ENCODE measurements at places on chromosomes 3 and 15.

DNA sequence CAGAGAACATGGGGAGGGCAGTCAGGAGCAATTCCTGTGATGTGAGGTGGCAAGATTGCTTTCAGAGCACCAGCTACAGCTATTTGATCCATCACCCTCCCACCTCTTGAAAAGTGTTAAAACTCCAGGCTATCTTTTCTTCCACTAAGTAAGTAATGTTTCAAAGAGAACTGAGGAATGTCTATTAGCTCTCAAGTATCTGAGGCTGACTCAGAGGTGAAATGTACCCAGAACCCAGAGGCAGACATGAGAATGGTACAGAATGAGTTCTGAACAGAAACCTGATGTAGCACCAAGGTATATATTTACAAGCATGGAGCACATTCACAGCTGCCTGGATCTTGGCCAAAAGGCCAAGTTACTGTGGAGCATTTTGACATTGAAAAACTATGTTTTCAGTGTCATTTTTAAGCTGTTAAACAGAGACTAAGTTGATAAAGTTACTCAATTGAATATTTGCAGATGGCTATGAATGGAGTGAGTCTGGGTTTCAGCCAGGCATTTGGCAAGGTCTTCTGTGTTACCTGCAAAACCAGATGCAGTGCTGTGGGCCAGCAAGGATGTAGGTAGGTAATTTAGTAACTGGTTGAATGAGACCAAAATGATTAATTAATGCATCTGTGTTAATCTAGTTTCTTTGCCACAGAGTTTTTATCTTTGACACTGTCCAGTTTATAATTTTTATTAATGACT is 227.7 kb upstream of the CD96 start:
- no peak for DNase-seq

GRCh38 chr3:141625506-141625905 is 112.6 kb upstream of the RNF7 start:
- DNase-seq, result no peak

DNA sequence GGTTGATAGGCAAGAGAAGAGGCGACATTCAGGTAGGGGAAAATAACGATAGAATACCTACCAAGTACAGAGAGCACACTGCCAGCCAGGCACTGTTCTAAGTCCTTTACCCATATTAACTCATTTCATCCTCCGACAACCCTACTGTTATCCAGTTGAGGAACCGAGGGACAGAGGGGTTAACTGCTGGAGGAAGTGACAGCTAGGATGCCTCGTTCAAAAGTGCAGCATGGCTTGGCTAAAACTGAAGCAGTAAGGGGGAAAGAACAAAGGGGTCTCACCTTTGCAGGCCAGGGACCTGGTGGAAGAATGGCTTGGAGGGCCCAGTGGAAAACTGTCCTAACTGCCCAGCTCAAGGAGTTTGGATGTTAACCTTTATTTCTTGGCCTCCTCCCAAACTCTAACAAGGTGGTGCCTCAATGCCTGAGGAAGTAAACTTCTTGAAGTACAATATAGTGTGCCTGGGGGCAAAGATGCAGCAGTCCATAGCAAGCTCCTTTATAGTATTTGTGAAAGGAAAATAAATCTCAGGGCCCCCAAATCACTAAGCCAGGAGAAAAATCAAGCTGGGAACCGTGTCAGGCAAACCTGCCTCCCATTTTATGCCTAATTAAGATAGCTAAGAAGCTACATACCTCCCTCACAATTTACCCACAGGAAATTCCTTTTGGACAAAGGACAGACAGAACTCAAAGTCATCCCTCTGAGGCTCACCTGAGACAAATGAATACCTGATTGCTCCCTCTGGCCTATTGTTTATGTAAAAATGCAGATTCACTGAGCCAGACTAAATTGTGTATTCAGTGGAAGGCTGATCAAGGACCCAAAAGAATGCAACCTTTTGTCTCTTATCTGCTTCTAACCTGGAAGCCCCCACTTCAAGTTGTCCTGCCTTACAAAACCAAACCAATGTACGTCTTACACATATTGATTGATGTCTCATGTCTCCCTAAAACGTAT is 1.6 kb upstream of the ITGB5 start:
- no peak for DNase-seq

GRCh38 chr3:12157026-12157425 is 1.7 kb downstream of the TIMP4 start:
- DNase-seq, result no peak

- no peak for DNase-seq
These were observed 5.8 kb downstream of the TLE3 start for GRCh38 chr15:70091726-70092463.

GRCh38 chr3:100436951-100437350 is 35.6 kb downstream of the LNP1 start:
- DNase-seq, result no peak

GRCh38 chr15:69167218-69167846 is 6.9 kb downstream of the GLCE start:
- DNase-seq, result no peak

DNA sequence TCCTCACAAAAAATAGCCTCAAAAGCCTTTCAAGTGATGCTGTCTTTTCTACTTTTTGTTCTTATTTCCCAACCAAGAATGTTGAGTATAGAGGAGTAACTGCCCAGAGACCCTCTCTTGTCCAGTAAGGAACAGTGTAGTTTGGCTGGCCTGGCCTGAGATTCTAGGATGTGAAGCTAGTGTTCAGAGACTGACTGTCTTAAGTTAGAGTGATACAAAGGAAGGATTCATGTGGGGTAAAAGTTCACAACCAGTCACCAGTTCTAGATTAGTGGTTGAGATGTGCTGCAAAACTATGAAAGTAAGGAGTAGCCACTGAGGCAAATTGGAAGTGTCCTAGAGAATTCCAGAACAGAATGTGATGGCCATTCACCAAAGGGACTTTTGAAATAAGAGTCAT is 49.1 kb downstream of the RSRC1 start:
- DNase-seq, result no peak

GRCh38 chr15:57827021-57827420 is 120.5 kb downstream of the POLR2M start:
- no peak for DNase-seq

- DNase-seq, result no peak
These were observed 68.6 kb upstream of the ONECUT1 start for GRCh38 chr15:52858782-52859176.

- DNase-seq, result no peak
These were observed 56.5 kb downstream of the LRRC28 start for GRCh38 chr15:99307735-99308134.

DNA sequence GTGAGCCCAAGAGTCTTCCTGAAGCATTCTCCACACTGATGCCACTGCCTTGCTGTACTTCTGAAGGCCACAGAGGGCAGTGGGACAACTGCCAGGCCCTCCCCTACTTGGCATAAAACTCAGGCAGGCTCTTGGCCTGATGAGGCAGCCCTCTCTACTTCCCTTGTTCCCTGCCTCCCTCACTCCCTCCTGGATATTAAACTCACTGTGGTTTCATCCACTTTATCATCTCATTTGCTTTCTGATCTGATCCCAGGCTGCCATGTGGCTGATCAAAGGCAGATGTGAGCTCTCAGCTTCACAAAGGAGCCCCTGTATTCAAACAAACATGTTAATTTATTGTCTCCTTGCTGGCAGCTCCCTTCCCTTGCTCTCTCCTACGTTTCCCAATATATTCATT is 533.5 kb downstream of the IGSF11 start:
- no peak for DNase-seq

GRCh38 chr15:26525096-26525495 is 247.8 kb downstream of the GABRB3 start:
- no peak for DNase-seq

GRCh38 chr3:174218016-174218415 is 641.1 kb upstream of the NAALADL2 start:
- DNase-seq, result no peak

DNA sequence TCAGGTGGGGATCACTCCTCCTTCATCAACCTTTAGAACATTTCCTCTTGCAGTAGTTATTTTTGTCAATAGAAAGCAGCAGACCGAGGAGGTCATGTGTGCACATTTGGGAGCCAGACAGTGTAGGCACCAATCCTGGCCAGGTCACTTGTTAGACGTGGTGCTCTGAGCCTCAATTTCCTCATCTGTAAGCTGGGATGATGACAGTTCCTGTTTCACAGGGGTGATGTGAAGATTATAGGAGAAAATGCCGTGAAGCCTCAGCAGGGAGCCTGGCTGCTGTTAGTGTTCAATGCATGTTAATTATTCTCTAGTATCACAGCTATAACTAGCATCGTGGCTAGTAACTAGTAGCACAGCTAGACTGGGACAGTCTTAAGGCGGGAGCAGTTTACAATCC is 64.7 kb downstream of the ATP2B2 start:
- DNase-seq, result no peak

DNA sequence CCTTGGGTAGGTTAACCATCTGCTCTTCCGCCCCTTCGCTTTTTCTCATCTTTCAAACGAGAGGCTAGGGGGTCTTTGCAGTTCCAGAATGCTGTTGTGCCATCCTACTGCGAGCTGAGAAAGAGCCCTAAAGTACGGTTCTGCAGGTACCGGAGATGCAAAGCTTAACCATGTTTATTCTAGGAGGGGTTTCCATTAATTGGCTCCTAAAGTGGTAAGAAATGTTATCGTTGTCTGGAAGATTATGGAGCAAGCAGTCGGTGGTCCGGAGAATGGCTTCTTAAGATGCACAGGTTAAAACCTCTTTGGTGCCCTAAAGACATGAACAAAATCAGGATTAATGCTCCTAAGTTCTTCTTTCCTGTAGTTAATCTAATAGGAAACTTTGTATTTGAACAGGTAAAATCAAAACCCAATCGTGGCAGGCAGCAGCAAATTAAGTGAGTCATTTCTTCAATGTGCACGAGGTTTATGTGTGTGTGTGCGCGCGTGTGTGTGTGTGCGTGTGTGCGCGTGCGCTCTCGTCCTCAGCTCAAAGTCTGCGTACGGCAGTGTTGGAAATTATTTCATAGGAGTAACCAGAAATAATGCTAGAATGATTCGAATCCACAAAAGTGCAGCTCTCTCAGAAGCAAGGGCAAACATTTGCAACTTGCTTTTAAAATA is 772 bp downstream of the FAM81A start:
- no peak for DNase-seq

DNA sequence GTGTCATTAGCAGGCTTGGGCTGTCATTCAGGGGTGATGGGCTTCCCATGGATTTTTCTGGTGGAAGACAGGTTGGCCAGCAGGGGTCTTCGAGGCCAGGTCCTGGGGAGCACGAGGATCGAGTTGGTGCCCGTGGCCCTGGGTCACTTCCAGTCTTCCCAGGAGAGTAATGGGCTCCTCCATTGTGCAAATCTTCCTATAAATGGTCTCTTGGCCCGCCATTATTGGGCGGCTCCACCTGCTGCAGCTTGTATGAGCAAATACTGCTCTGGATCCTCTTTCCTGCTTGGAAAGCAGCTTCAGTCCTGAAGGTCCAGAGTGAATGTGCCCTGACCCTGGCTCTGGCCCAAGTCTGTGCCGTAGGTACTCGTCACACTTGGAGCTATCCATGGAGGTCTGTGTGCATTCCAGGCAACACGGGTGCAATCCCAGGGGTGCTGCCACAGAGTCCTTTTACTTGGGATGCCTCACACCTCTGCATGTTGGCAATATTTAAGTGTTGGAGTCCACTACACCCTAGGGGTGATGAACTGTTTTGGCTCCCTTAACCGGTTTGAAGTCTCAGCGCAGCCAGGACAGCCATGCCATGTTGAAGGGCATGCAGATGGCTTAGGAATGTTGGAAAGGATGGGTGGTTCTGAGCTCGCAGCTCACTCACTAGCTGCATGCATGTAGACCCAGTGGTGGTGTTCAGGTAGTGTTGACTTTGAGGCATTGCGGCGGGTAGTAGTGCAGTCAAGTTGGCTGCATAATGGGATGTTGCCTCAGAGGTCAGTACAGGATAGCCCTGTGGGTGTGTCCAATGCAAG is 97.6 kb downstream of the SNRPN start:
- DNase-seq, result no peak

GRCh38 chr3:189626286-189626685 is 4.9 kb upstream of the TP63 start:
- DNase-seq, result no peak

- DNase-seq, result no peak
These were observed 145.5 kb upstream of the PFN2 start for GRCh38 chr3:150116196-150116595.

- no peak for DNase-seq
These were observed 132.6 kb upstream of the TBL1XR1 start for GRCh38 chr3:177329854-177330253.

DNA sequence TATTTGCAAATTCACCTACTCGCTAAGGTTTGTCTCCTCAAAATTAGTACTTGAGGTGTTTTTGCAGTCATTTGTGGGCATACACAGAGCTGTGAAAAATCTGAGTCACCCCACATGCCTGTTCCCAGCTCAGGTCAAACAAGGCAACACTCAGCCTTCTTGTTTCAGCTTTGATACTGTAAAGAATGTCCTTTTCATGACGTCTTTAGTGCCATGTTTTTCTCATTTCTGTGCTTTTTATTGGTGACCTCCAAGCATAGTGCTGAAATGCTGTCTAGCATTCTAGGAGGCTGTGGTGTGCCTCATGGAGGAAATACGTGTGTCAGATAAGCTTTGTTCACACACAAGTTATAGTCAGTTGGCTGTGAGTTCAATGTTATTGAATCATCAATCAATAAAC is 8.8 kb downstream of the CAPN3 start:
- DNase-seq, result no peak

GRCh38 chr3:183008800-183009199 is 28.5 kb upstream of the DCUN1D1 start:
- no peak for DNase-seq

DNA sequence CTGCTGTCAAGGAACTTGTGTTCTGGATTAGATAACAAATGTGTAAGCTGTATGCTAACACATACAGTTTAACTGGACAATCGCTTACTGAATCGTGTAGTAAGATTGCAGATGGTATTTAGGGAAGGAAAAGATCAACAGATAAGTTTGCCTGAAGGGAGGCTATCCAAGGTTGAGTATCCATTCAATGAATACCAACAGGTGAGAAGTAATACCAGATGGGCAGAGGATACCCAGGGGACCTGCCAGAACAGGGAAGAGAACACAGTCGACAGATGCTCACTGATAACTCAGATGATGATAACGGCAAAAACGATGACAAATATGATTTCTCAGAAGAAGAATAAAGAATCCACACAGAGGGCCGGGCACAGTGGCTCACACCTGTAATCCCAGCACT is 3.2 kb upstream of the UACA start:
- DNase-seq, result no peak

GRCh38 chr3:4396542-4396941 is 70.5 kb downstream of the SUMF1 start:
- no peak for DNase-seq

- DNase-seq, result no peak
These were observed 64.0 kb downstream of the SYNM start for GRCh38 chr15:99168601-99169580.

- peak; percentile 95 for DNase-seq
These were observed 30.0 kb downstream of the NBEAL2 start for GRCh38 chr3:47009225-47010110.

- no peak for DNase-seq
These were observed 329.8 kb upstream of the RASGRP1 start for GRCh38 chr15:38894243-38894948.

- no peak for DNase-seq
These were observed 3.4 kb downstream of the CLK3 start for GRCh38 chr15:74618841-74619596.

DNA sequence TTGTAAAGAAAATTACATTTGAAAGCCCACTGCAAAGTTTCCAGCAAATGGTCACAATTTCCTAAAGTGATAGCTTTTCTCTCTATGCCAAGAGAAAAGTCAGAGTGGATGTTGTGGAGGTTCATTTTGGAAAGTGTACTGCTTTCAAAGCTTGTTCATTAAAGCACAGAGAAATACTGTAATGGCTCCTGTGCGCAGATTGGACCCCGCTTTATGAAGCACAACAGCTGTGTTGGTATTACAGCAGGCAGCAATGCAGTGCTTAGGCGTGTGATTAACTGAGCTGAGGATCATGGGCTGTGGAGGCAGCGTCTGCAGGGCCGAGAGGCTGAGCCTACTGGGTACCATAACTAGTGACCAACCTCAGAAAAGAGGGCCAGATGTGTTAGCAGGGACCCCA is 478.4 kb upstream of the CFAP20DC start:
- DNase-seq, result no peak
